ENCODE measurements at places on chromosomes 1 and 21.

GRCh38 chr1:230592848-230593414 lies 49.4 kb upstream of the COG2 start:
- no peak for DNase-seq

DNA sequence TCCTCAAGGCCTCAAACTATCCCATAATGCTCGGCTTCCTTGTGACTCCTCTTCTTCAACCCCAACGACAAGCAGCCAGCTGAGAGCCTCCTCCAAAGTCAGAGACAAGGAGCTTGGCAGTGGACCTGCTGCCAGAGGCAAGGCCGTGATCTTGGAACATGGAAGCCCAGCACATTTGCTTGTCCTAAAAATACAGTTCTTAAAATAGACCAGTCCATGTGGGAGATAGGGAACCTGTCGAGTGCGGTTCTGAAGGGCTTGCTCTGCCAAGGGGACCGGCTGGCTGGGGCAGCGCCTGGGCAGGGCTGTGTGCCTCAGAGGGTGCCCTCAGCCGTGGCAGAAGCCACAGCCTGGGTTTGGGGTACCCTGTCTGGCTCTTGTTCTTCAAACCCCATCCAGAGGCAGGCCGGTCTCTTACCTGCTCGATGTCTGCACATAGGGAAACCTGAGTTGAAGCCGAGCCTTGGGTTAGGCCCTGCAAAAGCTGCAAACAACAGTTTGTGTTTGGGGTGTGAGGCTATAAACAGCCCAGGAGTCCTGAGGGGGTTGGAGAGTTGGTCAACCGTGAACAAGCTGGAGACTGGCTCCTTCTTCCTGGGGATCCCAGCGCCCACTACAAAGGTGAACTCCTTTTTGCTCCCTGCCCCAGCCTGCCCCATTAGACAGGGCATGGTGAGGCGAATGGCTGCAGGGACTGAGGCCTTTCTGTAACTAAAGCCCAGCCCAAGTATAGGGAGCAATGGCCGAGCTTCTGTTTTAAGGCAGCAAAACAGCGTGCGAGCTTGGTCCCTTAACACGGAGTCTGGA lies 228.8 kb downstream of the CAMTA1 start:
- DNase-seq: no peak

DNA sequence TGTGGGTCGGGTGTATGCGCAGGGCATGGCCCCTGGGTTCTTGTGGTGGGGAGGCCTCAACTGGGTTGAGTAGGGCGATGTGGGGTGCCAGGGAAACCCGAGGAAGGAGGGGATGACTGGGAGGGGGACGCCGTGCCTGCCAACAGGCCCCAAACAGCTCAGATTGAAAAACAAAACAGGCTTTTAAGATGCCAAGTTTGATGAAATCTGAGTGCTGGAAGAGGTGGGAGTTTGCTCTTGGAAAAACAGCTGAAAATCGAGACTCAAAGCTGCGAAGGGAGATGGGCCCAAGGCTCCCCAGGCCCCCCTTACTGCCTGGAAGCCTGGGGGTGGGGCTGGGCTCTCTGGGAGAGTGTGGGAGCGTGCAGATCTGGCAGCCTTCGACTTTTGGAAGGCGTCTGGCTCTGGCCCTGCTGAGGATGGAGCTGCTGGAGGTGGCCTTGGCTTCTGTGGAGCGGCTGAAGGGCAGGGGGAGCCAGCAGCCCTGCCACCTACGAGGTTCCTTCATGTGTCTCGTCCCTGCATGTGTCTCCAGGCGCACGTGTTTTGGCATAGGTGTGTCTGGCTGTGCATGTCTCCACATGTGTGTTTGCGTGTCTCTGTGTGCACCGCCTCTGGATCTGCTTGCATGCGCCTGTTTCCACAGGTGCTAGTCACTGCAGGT lies 33.3 kb downstream of the PTPRF start:
- DNase-seq: no peak

GRCh38 chr1:36911561-36912364 lies 122.6 kb downstream of the GRIK3 start:
- DNase-seq: no peak

DNA sequence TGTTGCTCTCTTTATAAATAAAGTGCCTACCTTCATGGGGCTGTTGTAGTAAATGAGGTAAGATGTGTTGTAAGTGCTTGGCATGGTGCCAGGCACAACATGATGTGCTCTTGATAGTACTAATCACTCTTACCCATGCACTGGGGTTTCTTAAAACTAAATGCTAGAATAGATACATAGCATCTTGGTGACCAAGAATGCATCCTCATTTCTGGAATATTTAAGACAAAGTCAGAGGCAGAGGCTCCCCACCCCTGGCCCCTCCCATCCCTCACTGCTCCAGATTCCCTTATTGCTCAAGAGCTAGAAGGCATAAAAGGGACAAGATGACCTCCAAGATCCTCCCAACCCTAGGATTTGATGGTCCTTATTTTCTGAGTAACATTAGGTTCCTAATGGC lies 61.3 kb downstream of the GLUL start:
- no peak for DNase-seq

DNA sequence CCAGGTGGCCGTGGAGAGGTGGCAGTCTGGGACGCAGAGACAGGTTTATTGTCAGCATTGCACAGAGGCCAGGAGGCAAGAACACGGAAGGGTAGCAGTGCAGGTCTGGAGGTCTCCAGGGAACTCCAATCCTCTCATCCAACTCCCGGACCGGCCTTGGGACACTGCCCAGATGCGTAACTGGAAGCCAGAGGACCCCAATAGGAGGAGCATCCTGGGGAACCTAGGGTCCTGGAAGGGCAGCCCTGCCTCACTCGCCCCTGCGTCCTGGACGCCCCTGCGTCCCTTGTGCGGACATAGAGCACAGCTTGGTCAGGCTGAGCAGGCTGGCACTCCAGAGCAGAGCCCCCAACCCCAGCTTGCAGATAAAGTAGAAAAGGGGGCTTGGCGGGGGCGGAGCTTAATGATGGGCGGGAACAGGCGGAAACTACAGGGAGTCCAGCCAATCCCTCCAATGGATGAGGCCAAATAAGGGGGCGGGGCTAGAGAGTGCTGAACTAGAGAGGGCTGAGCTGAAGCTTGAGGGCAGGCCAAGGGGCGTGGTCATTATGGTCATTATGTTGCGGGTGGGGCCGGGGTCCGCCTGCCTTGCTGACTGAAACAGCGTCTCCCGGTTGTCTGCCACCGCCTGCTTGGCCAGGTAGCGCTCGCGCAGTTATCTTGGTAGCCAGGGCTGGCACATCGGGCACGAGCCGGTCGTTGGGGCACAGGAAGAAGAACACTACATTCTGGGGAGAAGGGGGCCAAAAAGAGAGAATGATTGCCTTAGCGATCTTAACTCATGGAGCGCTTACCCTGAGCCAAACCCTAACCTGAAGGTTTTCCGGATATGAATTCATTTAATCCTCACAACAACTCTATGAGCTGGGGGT lies 3.7 kb upstream of the ARHGEF19 start:
- DNase-seq: peak; percentile 86

- DNase-seq: no peak
Observed at GRCh38 chr21:42151148-42151947, 67.6 kb upstream of the ABCG1 start.

GRCh38 chr1:29757866-29758780 lies 521.8 kb downstream of the PTPRU start:
- no peak for DNase-seq

GRCh38 chr1:176682830-176683535 lies 220.0 kb downstream of the PAPPA2 start:
- no peak for DNase-seq

DNA sequence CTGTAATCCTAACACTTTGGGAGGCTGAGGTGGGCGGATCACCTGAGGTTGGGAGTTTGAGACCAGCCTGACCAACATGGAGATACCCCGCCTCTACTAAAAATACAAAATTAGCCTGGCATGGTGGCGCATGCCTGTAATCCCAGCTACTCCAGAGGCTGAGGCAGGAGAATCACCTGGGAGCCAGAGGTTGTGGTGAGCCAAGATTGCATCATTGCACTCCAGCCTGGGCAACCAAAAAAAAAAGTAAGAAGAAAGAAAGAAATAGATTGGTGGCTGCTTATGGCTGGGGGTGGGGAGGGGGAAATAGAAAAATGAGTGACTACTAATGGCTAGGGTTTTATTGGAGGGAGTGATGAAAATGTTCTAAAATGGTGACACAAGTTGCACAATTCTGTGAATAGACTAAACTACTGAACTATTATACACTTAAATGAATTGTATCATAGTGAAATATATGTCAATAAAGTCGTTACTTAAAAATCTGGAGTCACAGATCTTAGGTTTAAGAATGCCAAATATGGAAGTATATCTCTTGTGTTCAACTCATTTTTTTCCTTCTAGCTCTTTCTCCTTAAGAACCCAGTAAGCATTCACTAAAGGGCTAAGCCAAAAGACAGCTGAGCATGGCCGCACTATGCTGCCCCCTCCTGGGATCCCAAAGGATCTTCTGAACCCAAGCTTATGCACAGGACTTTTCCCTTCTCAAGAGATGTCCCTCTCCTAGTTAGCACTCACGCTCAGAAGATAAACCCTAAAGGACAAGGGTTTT lies 3.2 kb upstream of the NPL start:
- DNase-seq: no peak

GRCh38 chr1:201647094-201647493 lies 108.2 kb downstream of the NAV1 start:
- no peak for DNase-seq

DNA sequence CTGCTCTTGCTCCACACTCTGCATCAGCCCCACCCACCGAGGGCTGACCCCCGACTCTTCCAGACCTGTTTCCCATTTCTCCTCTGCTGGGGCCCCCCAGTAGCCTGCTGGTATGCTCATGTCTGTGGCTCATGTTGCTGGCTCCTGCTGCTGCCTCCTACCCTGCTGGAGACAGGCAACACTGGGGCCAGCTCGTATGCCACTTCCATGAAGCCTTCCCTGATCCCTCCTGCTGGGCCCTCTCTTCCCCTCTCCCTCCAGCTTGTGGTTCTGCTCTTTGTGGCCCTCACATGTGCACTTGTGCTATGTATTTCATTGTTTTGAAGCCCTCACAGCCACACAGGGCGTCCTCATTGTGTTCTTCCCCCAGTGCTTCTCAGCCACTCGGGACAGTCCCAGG lies 40.5 kb downstream of the CNN3 start:
- no peak for DNase-seq

GRCh38 chr1:35884934-35885333 lies 1.9 kb downstream of the AGO1 start:
- no peak for DNase-seq

- DNase-seq: no peak
Observed at GRCh38 chr1:24535021-24535424, 20.9 kb upstream of the NCMAP start.

- DNase-seq: no peak
Observed at GRCh38 chr1:92916899-92917298, 44.4 kb downstream of the DIPK1A start.

GRCh38 chr1:17926906-17927305 lies 171.8 kb downstream of the ACTL8 start:
- no peak for DNase-seq

DNA sequence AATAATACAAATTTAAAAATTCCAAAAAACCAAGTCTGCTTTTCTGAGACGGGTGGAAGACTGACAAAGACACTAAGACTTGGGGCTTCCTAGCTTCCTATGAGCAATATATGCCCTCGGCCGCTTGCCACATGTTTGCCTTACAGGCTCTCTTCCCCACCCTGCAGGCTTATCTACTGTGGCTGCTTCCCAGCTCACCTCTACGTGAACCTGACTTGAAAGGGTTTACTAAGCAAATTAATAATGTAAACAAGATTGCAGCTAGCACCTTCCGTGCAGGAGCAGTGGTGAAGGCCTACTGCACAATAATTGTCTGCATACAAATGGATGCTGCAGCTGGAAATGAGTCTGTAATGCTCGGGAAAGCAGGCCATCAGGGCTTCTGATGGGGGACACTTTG lies 152.9 kb upstream of the DAB1 start:
- peak; percentile 11 for DNase-seq

DNA sequence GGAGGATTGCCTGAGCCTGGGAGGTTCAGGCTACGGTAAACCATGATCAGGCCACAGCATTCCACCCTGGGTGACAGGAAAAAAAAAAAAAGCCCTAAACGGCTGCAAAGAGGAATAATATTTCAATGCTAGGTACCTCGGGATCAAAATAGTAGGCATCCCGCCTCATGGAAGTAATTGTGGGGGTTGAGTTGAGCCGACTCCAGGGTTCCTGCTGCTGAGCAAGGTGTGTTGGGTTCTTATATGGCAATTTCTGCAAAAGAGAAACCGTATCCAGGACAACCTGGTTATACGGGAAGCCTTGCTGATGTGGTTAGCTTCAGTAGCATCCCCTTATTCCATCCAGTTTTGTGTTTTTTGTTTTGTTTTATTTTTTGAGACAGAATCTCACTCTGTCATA lies 6.1 kb upstream of the ELAPOR1 start:
- no peak for DNase-seq

DNA sequence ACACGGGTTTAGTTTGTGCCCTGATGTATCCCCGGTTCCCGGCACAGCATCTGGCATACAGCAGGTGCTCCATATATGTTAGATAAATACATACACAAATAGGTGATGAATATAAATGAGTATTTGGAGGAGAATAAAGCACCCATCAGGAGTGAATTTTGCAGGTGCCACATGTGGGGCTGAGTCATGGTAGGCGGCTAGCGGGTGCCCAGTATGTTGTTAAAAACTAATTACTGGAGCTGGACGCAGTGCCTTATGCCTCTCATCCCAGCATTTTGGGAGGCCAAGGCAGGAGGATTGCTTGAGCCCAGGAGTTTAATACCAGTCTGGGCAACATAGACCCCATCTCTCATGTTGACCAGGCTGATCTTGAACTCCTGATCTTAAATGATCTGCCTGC lies 16.7 kb upstream of the WASF2 start:
- no peak for DNase-seq

GRCh38 chr1:168136709-168137514 lies at the start of gene GPR161:
Gene GPR161 (minus strand): TSS chr1:168136930. CDS start chr1:168104850, 32,080 bp downstream.
- no peak for DNase-seq

Data from NCI-H2029 treated with DMSO at 0.1 percent for 48 hours (cell line).